Thymus (tissue), 14 donors: ENCODE measurements at places on chromosomes 13 and 19. TPM values are rescaled to one million over a fixed set of nuclear protein-coding genes. Genes with fewer than 3 reads are reported as not detected.
A peak's percentile ranks its signal among the peaks of the same experiment; 100 is the strongest.

DNA sequence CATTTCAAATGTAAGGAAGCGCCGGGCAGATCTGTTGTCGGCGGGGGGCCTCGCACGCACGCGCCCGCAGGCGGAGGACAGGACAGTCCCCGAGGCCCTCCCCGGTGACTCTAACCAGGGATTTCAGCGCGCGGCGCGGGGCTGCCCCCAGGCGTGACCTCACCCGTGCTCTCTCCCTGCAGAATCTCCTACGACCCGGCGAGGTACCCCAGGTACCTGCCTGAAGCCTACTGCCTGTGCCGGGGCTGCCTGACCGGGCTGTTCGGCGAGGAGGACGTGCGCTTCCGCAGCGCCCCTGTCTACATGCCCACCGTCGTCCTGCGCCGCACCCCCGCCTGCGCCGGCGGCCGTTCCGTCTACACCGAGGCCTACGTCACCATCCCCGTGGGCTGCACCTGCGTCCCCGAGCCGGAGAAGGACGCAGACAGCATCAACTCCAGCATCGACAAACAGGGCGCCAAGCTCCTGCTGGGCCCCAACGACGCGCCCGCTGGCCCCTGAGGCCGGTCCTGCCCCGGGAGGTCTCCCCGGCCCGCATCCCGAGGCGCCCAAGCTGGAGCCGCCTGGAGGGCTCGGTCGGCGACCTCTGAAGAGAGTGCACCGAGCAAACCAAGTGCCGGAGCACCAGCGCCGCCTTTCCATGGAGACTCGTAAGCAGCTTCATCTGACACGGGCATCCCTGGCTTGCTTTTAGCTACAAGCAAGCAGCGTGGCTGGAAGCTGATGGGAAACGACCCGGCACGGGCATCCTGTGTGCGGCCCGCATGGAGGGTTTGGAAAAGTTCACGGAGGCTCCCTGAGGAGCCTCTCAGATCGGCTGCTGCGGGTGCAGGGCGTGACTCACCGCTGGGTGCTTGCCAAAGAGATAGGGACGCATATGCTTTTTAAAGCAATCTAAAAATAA, 18.2 kb downstream of the IL17D start:
- H3K4me3 ChIP-seq = peak overlapping the region; percentile 51
- no peaks in the 10 kb centered on the region for H3K36me3 ChIP-seq
- H3K4me1 ChIP-seq = peaks cover 10% of the 10 kb centered on the region
- no peak for DNase-seq
- peaks cover 9% of the 10 kb centered on the region for H3K27me3 ChIP-seq

SIN3B gene
- 6.4 TPM for total RNA-seq

LGALS14 gene
- 0.14 TPM for total RNA-seq

RGS9BP gene
- total RNA-seq = 0.76 TPM

- no peak overlapping the region for H3K27ac ChIP-seq
- no peak overlapping the region for H3K4me3 ChIP-seq
- no peaks in the 10 kb centered on the region for H3K27me3 ChIP-seq
- peaks cover 15% of the 10 kb centered on the region for H3K4me1 ChIP-seq
Measured at GRCh38 chr19:15374796-15375440, 4.7 kb downstream of the AKAP8 start.

DNA sequence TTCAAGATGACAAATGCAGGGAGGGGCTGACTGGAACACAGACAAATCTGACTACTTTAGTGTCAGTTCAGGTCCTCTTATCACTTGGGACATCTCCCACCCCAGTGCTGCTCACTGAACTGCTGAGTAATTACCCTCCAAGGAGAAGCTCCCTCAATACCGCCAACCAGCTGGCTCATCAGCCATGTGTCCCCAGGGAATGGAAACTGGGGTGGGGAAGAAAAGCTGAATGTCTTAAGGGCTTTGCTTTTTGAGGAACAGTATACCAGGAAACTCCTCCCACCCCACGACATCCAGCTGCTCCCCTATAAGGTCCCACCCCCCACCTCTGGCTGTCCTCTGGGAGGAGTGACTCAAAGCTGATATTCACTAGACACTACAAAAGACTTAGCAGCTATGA, 2.0 kb downstream of the ZNF823 start:
- no peaks in the 10 kb centered on the region for H3K27me3 ChIP-seq
- no peak overlapping the region for H3K27ac ChIP-seq

DNA sequence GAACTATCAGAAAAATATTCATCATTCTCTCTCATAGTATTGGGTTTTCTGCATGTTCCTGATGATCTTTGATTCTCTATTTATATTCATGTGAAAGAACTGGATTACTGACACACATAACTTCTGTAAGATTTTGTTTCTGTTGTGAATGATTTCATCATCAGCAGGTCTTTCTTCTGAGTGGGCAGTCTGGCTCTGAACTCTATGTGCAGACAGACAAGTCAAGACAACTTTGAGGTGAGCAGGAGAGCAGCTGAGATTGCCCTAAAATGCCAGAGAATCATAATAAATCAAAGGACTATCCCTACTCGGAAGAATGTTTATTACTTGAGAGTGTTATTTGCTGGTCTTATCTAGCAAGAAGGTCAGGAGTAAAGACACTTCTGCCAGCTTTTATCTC, 652.1 kb upstream of the GPC6 start:
- no peak overlapping the region for H3K27ac ChIP-seq
- H3K4me1 ChIP-seq = no peaks in the 10 kb centered on the region
- H3K4me3 ChIP-seq = no peak overlapping the region

- no peak overlapping the region for H3K4me3 ChIP-seq
- H3K27ac ChIP-seq = no peak overlapping the region
- DNase-seq = no peak
- H3K27me3 ChIP-seq = no peaks in the 10 kb centered on the region
Measured at GRCh38 chr19:33831825-33832224, 35.2 kb downstream of the KCTD15 start.

- H3K4me1 ChIP-seq = peaks cover 11% of the 10 kb centered on the region
- DNase-seq = no peak
- peaks cover 3% of the 10 kb centered on the region for H3K27me3 ChIP-seq
Measured at GRCh38 chr19:38319421-38320258, at the start of gene KCNK6. Gene KCNK6, plus strand, starts transcription at chr19:38319845. Its CDS starts 106 bp downstream, at chr19:38319951.

- H3K4me1 ChIP-seq = no peaks in the 10 kb centered on the region
- H3K36me3 ChIP-seq = no peaks in the 10 kb centered on the region
- no peak overlapping the region for H3K4me3 ChIP-seq
- H3K27me3 ChIP-seq = no peaks in the 10 kb centered on the region
- no peak for DNase-seq
- H3K27ac ChIP-seq = no peak overlapping the region
Measured at GRCh38 chr13:61777899-61778298, 362.2 kb upstream of the PCDH20 start.

- no peaks in the 10 kb centered on the region for H3K36me3 ChIP-seq
- peaks cover 8% of the 10 kb centered on the region for H3K4me1 ChIP-seq
- H3K27ac ChIP-seq = no peak overlapping the region
- H3K27me3 ChIP-seq = peaks cover 55% of the 10 kb centered on the region
- H3K4me3 ChIP-seq = peak overlapping the region; percentile 5
Measured at GRCh38 chr19:50658441-50659317, 9.4 kb downstream of the C19orf81 start.

ZNF226 gene
- 23.9 TPM for total RNA-seq

GRCh38 chr19:46471116-46471733, at the start of gene PNMA8A:
Gene PNMA8A, minus strand, starts transcription at chr19:46471563. Its CDS starts 528 bp downstream, at chr19:46471035.
- H3K36me3 ChIP-seq = no peaks in the 10 kb centered on the region
- H3K4me1 ChIP-seq = peaks cover 8% of the 10 kb centered on the region
- DNase-seq = no peak
- peak within 1 kb of the TSS; percentile 25 for H3K27ac ChIP-seq
- H3K4me3 ChIP-seq = peak within 1 kb of the TSS; percentile 47
- H3K27me3 ChIP-seq = peaks cover 50% of the 10 kb centered on the region

GRCh38 chr19:16018801-16019551, 57.3 kb upstream of the TPM4 start:
- H3K36me3 ChIP-seq = no peaks in the 10 kb centered on the region
- H3K4me3 ChIP-seq = no peak overlapping the region
- no peaks in the 10 kb centered on the region for H3K27me3 ChIP-seq
- H3K27ac ChIP-seq = no peak overlapping the region
- no peaks in the 10 kb centered on the region for H3K4me1 ChIP-seq

MICU2 gene
- 47.5 TPM for total RNA-seq

DNA sequence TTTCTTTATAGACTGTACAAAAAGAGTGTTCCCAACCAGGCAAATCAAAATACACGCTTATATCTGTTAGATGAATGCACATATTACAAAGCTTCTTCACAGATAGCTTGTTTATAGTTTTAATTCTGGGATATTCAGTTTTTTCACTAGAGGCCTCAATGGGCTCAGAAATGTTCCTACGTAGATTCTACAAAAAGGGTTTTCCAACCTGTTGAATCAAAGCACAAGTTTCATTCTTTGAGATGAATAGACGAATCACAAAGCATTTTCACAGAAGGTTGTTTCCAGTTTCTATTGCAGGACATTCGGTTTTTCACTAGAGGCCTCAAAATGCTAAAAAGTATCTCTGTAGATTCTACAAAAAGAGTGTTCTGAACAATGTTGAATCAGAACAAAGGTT, 1490.3 kb downstream of the UQCRFS1 start:
- H3K4me3 ChIP-seq = no peak overlapping the region
- no peak for DNase-seq
- H3K27ac ChIP-seq = no peak overlapping the region
- no peaks in the 10 kb centered on the region for H3K27me3 ChIP-seq
- no peaks in the 10 kb centered on the region for H3K36me3 ChIP-seq

- no peak for DNase-seq
- peaks cover 8% of the 10 kb centered on the region for H3K4me1 ChIP-seq
- H3K27ac ChIP-seq = no peak overlapping the region
- H3K36me3 ChIP-seq = no peaks in the 10 kb centered on the region
- H3K4me3 ChIP-seq = no peak overlapping the region
Measured at GRCh38 chr19:41934849-41935374, 6.7 kb upstream of the ERFL start.

- no peak for DNase-seq
- no peaks in the 10 kb centered on the region for H3K27me3 ChIP-seq
- no peak overlapping the region for H3K27ac ChIP-seq
Measured at GRCh38 chr13:36848199-36848982, 29.4 kb downstream of the RFXAP start.

- H3K4me3 ChIP-seq = no peak overlapping the region
- DNase-seq = no peak
- H3K4me1 ChIP-seq = no peaks in the 10 kb centered on the region
- peaks cover 13% of the 10 kb centered on the region for H3K27me3 ChIP-seq
- H3K27ac ChIP-seq = no peak overlapping the region
- H3K36me3 ChIP-seq = no peaks in the 10 kb centered on the region
Measured at GRCh38 chr13:24927810-24928404, 163.9 kb downstream of the RNF17 start.

KIR2DL4 gene
- total RNA-seq = not detected

DNA sequence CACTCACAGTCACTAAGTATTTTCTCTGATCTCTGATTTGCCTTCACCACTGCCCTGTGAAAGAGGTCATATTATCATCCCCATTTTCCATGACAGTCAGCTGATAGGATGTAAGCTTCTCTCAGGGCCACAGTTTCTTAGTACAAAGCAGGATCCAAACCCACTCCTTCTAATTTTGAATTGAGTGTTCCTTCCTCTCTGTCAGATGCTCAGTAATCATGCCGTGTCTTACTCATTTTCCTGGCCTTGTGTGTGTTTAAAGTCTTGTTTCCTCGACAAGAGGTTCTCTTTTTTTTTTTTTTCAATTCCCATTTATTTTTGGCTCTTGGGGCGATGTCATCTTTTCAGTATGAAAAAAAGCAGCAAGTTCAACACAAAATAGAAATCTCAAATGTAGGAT, 72.3 kb downstream of the NAA16 start:
- H3K36me3 ChIP-seq = no peaks in the 10 kb centered on the region
- no peaks in the 10 kb centered on the region for H3K27me3 ChIP-seq
- no peak overlapping the region for H3K4me3 ChIP-seq
- H3K4me1 ChIP-seq = no peaks in the 10 kb centered on the region
- no peak overlapping the region for H3K27ac ChIP-seq

- peaks cover 12% of the 10 kb centered on the region for H3K36me3 ChIP-seq
- peaks cover under 1% of the 10 kb centered on the region for H3K4me1 ChIP-seq
- H3K4me3 ChIP-seq = no peak overlapping the region
- no peak overlapping the region for H3K27ac ChIP-seq
- H3K27me3 ChIP-seq = no peaks in the 10 kb centered on the region
Measured at GRCh38 chr19:48176226-48176625, 5.7 kb downstream of the ZSWIM9 start.

RFXAP gene
- total RNA-seq = 2.6 TPM

- H3K36me3 ChIP-seq = no peaks in the 10 kb centered on the region
- DNase-seq = no peak
- H3K27me3 ChIP-seq = no peaks in the 10 kb centered on the region
Measured at GRCh38 chr13:100875392-100876043, 200.9 kb upstream of the TMTC4 start.

DNA sequence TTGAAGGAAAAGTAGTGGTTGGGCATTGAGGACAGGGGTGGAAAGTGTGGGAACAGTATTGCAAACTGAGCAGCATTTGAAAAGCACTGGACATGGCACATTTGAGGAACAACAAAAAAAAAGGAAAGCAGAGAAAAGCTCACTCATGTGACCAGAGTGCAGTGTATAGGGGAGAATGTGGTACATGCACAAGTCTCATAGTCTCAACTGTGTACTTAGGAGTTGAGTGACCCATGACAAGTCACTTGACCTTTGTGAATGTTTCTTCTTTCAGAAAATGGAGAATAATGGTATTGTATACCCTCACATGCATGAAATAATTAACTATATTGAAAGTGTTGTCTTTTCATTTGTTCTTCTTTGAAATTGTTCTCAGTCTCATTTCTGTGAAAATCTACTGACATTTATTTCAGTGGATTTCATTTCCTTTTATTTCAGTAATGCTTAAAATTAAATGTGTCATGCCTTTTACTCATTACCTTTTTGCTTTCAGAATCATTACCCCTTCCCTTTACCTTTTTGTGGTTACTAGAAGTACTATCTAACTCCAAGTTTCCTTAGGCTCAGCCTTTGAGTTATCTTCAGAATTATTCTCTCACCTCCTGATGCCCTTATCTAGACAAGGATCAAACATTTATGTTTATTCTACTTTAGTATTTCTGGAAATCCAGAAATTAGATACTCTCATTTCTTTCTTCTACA, 79.1 kb upstream of the MLNR start:
- H3K4me3 ChIP-seq = no peak overlapping the region
- H3K4me1 ChIP-seq = no peaks in the 10 kb centered on the region
- peaks cover 9% of the 10 kb centered on the region for H3K36me3 ChIP-seq

MAP4K1 gene
- total RNA-seq = 24.6 TPM

DNA sequence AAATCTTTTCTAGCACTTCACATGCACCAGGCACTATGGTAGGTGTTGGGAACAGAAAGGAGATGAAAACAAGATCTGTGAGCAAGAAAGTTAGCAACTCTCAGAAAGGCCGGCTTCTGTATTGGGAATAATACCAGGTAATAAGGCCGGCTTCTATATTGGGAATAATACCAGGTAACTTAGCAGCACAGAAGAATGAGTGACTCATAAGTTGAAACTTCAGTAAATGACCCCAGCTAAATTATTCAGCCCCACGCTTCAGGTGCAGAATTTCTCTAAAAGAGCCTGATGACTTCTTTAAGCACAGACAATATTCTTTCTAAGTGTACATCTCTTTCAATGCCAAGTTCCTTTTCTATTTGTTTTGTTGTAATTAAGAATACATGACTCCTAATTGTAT, 151.3 kb downstream of the MYO16 start:
- H3K4me1 ChIP-seq = no peaks in the 10 kb centered on the region
- H3K27me3 ChIP-seq = no peaks in the 10 kb centered on the region
- no peak overlapping the region for H3K27ac ChIP-seq
- H3K4me3 ChIP-seq = no peak overlapping the region
- no peaks in the 10 kb centered on the region for H3K36me3 ChIP-seq

LSM14A gene
- total RNA-seq = 53.3 TPM

PSG1 gene
- 0.05 TPM for total RNA-seq

GRCh38 chr13:43473437-43473836, 313.3 kb downstream of the ENOX1 start:
- no peaks in the 10 kb centered on the region for H3K27me3 ChIP-seq
- H3K4me3 ChIP-seq = no peak overlapping the region
- H3K4me1 ChIP-seq = no peaks in the 10 kb centered on the region
- H3K36me3 ChIP-seq = no peaks in the 10 kb centered on the region
- no peak for DNase-seq

LYL1 gene
- 8.3 TPM for total RNA-seq
